Stimulated activated CD8-positive, alpha-beta memory T cell treated with anti-CD3 and anti-CD28 coated beads, Interleukin-7, amount 100 ng/mL, for 48 hours (primary cell): ENCODE measurements at places on chromosomes 4 and X.

GRCh38 chr4:10677796-10678497 lies 6.6 kb downstream of the CLNK start:
- no peak for DNase-seq

GRCh38 chr4:10732235-10732913 lies 47.8 kb upstream of the CLNK start:
- no peak for DNase-seq

- no peak for DNase-seq
Measured at GRCh38 chr4:138164208-138164607, 77.9 kb downstream of the SLC7A11 start.

GRCh38 chrX:149760965-149761364 lies 12.9 kb upstream of the HSFX1 start:
- DNase-seq = no peak

- DNase-seq = no peak
Measured at GRCh38 chrX:126165721-126166461, at the start of gene DCAF12L2. TSS of gene DCAF12L2 (minus strand) at chrX:126166289. CDS start at chrX:126165924, 365 bp downstream.

- no peak for DNase-seq
Measured at GRCh38 chrX:54695816-54696487, 102.1 kb downstream of the ITIH6 start.

DNA sequence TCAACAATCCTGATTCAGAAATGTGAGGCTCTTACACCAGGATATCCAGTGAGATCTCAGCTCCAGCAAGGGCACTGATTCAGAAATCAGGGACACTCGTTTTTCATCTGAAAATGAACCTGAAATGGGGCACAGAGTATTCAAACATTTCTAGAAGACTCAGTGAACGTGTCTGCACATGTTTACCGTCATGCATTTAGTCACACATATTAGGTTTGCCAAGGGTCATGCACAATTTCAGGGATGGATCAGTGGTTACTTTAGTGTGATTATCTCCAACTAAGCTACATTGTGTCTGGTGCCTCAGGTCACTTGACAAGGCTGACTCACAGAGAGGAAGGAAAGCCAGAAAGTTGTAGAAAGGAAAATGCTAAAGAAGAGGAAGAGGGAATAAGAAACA lies 33.6 kb upstream of the SPANXN2 start:
- DNase-seq = no peak

DNA sequence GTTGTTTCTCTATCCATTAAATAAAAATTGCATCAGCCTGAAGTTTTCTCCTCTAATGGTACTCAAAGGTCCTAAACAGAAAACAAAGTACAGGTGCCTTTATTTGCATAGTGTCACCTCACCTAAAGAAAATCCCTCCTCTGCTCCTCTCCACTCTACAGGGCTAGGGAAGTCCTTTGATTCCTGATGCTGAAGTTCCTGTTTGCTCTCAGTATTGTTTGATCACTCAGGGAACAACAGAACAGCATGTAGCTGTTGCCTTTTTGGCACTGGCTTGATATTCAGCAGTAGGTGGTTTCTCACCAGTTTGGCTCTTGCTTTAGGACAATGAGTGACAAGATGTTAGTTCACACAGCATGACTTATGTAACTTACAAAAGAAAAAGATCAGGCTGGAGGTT lies 156.2 kb upstream of the SLC7A11 start:
- no peak for DNase-seq

- DNase-seq = no peak
Measured at GRCh38 chr4:83093060-83093640, 21.4 kb downstream of the PLAC8 start.

DNA sequence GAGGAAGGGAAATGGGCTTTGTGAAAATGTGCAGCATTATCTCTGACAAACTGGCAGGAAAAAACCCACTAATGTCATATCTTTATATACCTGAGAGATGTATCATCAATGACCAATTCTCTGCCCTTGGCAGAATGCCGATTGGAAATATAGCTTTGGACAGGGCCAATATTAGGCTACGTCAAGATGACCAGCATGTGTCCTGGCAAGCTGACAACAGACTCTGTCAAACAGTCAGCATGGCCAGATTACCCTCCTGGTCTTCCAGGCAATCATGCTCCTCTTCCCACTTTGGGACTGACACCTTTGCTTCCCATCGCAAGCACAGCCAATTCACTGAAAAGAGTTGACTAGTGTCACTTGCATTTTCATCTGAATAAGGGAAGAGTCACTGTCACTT lies 57.0 kb downstream of the SORBS2 start:
- DNase-seq = no peak
